Hepatocyte (in vitro differentiated cells): ENCODE measurements at places on chromosomes 4 and X. TPM values are rescaled to one million over a fixed set of nuclear protein-coding genes. Genes with fewer than 3 reads are reported as not detected.

DNA sequence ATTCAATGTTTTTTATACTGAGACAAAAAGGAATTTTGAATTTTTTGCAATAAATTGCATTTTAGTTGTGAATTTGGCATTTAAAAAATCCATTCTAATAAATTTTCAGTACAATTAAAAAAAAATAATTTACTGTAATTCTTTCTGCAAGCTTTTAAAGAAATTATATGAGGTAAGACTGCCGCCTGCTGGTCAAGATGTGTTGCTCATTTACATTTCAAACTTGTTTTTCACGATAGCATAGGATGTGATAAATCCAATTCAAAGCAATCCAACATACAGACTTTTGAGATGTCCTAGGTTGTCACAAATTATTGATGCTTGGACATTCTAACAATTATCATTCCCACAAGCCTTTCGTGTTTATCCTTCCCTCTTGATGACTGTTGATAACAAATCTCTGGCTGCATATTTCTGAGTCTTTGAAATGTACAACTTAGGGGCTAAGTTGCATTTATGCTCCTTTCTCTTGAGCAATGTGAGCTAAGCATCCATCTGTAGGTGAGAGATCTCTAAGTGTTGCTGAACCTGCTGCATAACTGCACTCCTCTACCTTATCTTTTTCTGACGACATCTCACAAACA lies 21.7 kb upstream of the MFAP3L start:
- DNase-seq = peak; percentile 84

DNA sequence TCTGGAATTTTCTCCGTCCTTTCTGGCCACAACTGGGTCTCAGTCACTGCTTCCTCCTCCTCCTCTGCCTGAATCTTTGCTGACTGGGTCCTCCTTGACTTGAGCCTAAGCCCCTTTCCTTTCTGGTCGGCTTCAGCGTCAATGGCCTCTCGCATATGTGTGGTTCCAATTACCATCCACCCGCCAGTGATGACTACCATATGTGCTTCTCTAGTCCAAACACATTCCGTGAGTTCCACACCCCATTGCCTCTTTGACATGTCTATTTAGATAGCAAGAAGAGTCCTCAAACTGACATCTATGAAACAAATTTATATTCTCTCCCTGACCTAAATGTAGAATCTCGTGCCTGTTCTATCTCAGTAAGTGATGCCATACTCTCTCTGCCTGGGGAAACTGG lies 19.8 kb downstream of the MXRA5 start:
- DNase-seq = no peak

DNA sequence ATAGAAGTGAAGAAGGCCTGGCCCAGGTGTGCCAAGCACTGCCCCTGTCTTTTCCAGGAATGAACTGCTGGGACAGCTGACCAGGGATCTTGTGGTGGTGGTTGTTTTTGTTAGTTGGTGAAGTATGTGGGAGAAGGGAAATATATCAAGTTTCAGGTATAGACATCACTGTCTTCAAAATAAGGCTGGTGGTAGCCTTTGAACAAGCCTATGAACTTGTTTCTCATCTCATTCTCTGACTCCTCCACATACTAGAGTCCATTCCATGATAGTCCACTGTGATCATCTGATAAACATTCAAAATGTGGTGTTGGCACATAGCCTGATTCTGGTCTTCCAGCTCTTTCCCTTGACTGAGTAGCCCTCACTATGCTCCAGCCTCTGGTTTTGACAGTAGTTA lies 303.7 kb downstream of the CAMK2D start:
- DNase-seq = no peak

- DNase-seq = no peak
Observed at GRCh38 chrX:68175562-68175961, 257.7 kb downstream of the OPHN1 start.

- DNase-seq = no peak
Observed at GRCh38 chr4:94342694-94343093, at the start of gene HPGDS. HPGDS (minus strand) TSS chr4:94342836; CDS start chr4:94334629, 8,207 bp downstream.

- DNase-seq = no peak
Observed at GRCh38 chr4:151792995-151793394, 32.2 kb upstream of the GATB start.

DNA sequence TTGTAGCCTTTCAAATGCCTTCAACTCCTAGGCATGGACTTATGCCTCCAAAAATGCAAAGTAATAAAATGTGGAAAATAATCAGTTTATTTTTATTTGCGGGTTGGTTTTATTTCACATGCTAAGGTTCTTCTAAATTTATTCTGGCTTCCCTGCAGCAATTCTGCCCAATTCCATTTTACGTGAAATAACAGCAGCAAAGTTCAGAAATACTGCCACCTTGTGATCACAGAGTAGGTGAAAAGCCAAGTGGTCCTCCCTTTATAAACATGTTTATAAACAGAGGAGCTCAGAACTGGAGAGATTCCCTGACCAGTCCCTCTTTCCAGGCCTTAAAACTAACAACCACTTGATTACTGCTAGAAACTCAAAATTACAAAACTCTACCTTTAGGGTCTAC lies 14.7 kb upstream of the DCHS2 start:
- peak; percentile 66 for DNase-seq

GRCh38 chr4:24408640-24409039 lies 175.7 kb downstream of the DHX15 start:
- no peak for DNase-seq

DNA sequence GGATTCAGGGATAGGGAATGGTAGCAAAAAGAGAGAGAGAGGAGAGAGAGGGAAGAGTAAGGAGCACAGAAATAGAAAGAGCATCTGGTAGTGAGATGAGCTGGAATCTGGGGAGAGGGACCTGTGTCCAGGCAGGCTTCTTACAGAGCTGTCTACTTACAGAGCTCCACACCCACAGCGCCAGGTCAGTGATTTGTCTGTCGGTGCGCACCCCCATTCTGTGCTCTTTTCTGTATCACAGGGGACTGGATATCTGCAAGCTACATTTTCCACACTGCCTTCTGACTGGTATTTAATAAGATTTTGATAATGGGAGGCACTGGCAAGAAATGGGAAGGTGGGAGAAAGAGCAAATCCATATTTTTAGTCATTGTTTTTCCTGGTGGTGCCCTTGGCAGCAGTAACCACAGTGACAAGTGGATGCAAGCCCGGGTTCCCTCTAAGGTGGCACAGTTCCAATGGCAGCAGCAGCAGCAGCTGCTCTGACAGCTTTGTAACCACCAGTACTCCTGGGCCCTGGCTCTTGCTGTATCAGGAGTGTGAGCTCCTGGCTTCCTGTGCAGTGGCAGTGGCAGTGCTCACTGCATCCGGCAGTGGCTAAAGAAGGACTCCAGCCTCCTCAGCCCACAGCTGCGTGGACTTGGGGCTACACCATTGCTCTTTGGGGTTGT lies 300.5 kb downstream of the TRIML1 start:
- DNase-seq = no peak

DNA sequence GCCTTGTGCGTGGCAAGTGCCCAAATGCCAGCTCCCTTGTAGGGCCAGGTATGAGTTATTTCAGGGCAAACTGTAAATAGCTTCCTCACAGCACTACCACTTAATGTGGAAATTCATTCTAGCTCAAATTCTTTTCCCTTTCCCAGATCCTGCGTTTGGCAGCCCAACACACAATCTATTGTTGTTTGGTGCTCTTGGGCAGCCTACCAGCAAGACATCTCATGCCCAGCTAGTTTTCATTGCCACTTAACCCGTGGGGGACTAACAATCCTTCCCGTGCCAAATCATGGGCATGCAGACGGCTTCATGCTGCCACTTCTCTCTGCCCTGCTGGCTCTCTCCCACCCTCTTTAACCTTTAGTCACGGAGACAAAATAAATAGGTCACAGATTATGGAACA lies 454.2 kb downstream of the GRIA2 start:
- no peak for DNase-seq

DNA sequence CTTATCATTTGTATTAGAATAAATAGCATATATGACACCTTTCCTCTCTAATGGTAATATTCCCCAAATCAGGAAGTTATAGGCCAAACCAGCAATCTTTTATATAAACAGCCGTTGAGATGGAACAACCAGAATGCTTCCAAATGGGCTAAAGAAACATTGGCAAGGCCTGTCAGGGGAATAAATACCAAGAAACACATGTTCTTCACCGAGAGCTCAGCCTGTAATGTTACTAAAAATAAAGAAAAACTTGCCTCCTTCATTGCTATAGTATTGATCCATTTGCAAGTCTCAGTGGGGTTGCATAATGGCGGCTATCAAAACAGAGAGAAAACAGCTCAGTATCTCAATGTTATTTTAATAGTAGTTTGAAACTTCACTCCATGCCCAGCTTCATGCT lies 104.9 kb downstream of the FAM13A start:
- no peak for DNase-seq

- DNase-seq = peak; percentile 8
Observed at GRCh38 chrX:50920132-50920531, 9.6 kb downstream of the BMP15 start.

GRCh38 chr4:78311306-78311705 lies 240.3 kb upstream of the ANXA3 start:
- no peak for DNase-seq

GRCh38 chr4:73978886-73979285 lies 2.9 kb downstream of the PF4 start:
- peak; percentile 26 for DNase-seq

DNA sequence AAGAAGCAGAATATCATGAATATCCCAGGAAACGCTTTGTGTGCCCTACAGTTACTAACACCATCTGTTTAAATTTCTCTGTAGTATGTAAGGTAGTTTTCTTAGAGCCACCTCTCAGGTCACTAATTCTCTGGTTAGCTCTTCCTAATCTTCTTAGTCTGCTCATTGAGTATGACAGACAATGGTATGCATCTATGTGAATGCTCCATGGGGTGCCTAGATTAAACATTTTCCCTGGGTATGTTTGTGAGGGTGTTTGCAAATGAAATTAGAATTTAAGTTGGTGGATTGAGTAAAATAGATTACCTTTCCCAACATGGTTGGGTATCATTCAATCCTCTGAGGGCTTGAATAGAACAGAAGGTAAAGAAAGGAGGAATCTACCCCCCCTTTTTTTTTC lies 233.0 kb downstream of the PCDH18 start:
- no peak for DNase-seq

DNA sequence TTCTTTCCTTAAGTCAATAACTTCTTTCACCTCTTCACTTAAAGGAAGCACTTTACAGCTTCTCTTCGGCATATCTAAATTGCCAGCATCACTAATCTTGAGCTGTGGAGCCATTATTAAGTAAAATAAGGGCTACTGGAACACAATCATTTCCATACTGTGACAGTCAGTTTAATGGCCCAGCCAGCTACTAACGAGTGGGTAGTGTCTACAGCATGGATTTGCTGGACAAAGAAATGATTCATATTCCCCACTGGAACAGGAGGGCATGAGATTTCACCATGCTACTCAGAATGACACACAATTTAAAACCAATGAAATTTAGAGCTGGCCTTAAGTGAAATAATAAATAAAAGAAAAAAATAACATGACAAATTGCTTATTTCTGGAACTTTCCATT lies 72.1 kb downstream of the DDIT4L start:
- no peak for DNase-seq

DNA sequence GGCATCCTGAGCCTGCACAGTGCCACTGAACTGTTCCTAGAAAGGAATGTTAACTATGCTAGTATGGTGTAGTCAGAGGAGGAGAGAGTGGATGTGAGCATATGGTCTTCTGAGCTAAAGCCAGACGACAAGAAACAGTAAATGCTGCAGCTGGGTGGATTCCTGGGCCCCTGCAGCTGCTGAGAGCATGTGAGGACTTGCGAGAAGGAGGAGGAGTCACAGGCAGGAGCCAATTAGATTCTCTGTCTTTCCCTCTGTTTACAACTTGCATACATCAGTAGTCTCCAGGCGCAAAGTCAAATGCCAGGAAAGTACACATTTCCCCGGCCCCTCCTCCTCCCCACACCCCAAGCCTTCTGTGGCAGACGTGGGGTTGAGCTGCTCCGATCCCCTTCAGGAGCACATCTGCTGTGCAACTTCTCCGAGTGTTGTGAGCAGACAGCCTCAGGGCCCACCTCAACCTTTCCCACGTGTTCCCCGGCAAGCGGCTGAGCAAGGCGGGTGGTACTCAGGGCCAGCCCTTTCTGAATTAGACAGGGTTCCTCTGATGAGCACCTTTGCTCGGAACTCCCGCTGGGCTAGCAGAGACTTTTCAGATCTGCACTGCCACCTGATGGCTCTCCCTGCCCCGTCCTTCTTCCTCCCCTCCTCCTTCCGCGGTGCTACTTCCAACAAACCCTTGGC lies 108.7 kb upstream of the ATP6AP2 start:
- DNase-seq = peak; percentile 87

GRCh38 chr4:143357161-143357845 lies 20.6 kb downstream of the GAB1 start:
- no peak for DNase-seq

GRCh38 chr4:76607846-76608245 lies 172.8 kb downstream of the SHROOM3 start:
- no peak for DNase-seq

GRCh38 chr4:186891859-186892486 lies 168.3 kb upstream of the FAT1 start:
- DNase-seq = no peak

Gene PAGE5
- total RNA-seq = not detected in 2 replicates

Gene RIPPLY1
- total RNA-seq = not detected in 2 replicates

Gene DUSP21
- not detected in 2 replicates for total RNA-seq

Gene RNF128
- total RNA-seq = 95.0 and 101 TPM in 2 replicates

Gene NDP
- 16.1 and 16.3 TPM in 2 replicates for total RNA-seq

Gene MYOZ2
- 0.10 and 0.16 TPM in 2 replicates for total RNA-seq

Gene SH2D1A
- not detected in 2 replicates for total RNA-seq

Gene LEF1
- total RNA-seq = 7.5 and 8.6 TPM in 2 replicates

Gene PNMA5
- total RNA-seq = 0.07 and 0.08 TPM in 2 replicates

Gene ZNF732
- total RNA-seq = not detected in 2 replicates

Gene CTAG1B
- not detected in 2 replicates for total RNA-seq

Gene SOWAHD
- 0.24 and 1.00 TPM in 2 replicates for total RNA-seq

Gene PLAC8
- 16.6 and 24.4 TPM in 2 replicates for total RNA-seq

Gene OTOP1
- not detected in 2 replicates for total RNA-seq

Gene GAGE10
- total RNA-seq = not detected in 2 replicates

Gene ARHGAP36
- not detected in 2 replicates for total RNA-seq

Gene SPATA4
- not detected in 2 replicates for total RNA-seq

Gene RBM46
- 0.07 TPM in 1 of 2 replicates, not detected in the other for total RNA-seq

Gene TRO
- 46.2 and 53.5 TPM in 2 replicates for total RNA-seq

Gene FGD1
- total RNA-seq = 4.7 and 9.0 TPM in 2 replicates

Gene SPANXD
- total RNA-seq = not detected in 2 replicates

Gene MSX1
- total RNA-seq = 25.4 and 25.7 TPM in 2 replicates
